HFFc6 (cell line): ENCODE measurements at places on chromosomes 3 and 15. TPM values are rescaled to one million over a fixed set of nuclear protein-coding genes. Genes with fewer than 3 reads are reported as not detected.

DNA sequence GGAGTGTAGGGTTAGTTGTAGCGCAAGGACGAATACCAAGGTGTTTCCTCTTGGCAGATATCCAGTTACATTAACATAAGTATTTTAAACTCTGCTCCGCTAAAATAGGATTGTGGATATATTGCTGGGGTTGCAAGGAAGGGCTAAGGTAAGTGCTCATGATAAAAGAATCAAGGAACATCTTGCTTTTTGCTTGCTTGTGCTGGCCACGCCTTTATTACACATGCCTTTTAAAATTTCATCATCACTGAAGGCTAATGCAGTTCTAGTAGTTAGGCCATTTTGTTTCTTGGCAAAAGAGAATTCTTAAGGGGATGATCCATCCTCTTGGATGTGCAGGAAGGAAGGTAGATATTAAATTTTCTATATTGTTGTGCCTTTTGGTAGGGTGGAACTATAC, 415.6 kb upstream of the TPM1 start:
- no peak for DNase-seq
- H3K4me3 ChIP-seq, result no peak overlapping the region
- peaks cover 43% of the 10 kb centered on the region for H3K4me1 ChIP-seq
- H3K36me3 ChIP-seq, result no peaks in the 10 kb centered on the region
- no peak overlapping the region for H3K27ac ChIP-seq
- peaks cover 1% of the 10 kb centered on the region; the same call in 1 of the 2 replicates for H3K27me3 ChIP-seq

- H3K27me3 ChIP-seq, result peaks cover 20% of the 10 kb centered on the region
- no peak for DNase-seq
- H3K27ac ChIP-seq, result no peak overlapping the region
Observed at GRCh38 chr15:66228807-66229735, 24.5 kb downstream of the MEGF11 start.

- H3K27me3 ChIP-seq, result peaks cover 2% of the 10 kb centered on the region; the same call in 1 of the 2 replicates
- H3K27ac ChIP-seq, result no peak overlapping the region
- peaks cover 48% of the 10 kb centered on the region for H3K4me1 ChIP-seq
- no peak for DNase-seq
Observed at GRCh38 chr15:74239051-74239705, 3.1 kb downstream of the CCDC33 start.

- no peak overlapping the region; the same call in 1 of the 2 replicates for H3K4me3 ChIP-seq
- no peaks in the 10 kb centered on the region for H3K4me1 ChIP-seq
- peaks cover 77% of the 10 kb centered on the region for H3K27me3 ChIP-seq
- DNase-seq, result no peak
- no peak overlapping the region for H3K27ac ChIP-seq
Observed at GRCh38 chr15:89370120-89370977, 35.7 kb upstream of the POLG start.

The TGM4 gene
- not detected in 3 replicates for total RNA-seq
